ENCODE measurements at places on chromosomes 7 and 10. TPM values are rescaled to one million over a fixed set of nuclear protein-coding genes. Genes with fewer than 3 reads are reported as not detected.

The NUTM2B gene
- total RNA-seq = 1.2 TPM

The ACHE gene
- 2.0 TPM for total RNA-seq

The CNTNAP2 gene
- total RNA-seq = 0.36 TPM

DNA sequence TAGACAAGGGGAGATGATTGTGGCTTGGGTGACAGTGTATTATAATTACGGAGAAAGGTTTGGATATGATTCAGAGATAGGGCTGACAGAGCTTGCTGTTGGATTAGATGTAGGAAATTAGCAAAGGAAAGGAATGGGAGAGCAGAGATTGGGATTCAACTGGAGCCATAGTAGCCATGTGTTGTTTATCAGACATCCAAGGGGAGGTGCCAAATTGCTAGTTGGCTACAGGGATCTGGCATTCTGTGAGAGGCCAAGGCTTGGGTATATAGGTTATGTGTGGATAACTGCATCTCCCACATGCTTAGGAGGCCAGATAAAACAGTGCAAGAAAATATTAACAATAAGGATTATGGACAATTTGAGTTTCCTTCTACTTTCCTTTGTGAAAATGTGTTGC is 34.9 kb downstream of the CSGALNACT2 start:
- DNase-seq = no peak
- no peak overlapping the region for H3K27ac ChIP-seq
- H3K27me3 ChIP-seq = no peaks in the 10 kb centered on the region
- H3K36me3 ChIP-seq = no peaks in the 10 kb centered on the region

- H3K27me3 ChIP-seq = no peaks in the 10 kb centered on the region
- H3K4me3 ChIP-seq = no peak overlapping the region
- peaks cover 31% of the 10 kb centered on the region for H3K4me1 ChIP-seq
- peak overlapping the region; percentile 30 for H3K27ac ChIP-seq
- no peak for DNase-seq
These were observed 6.3 kb downstream of the RSBN1L start for GRCh38 chr7:77702513-77702912.

DNA sequence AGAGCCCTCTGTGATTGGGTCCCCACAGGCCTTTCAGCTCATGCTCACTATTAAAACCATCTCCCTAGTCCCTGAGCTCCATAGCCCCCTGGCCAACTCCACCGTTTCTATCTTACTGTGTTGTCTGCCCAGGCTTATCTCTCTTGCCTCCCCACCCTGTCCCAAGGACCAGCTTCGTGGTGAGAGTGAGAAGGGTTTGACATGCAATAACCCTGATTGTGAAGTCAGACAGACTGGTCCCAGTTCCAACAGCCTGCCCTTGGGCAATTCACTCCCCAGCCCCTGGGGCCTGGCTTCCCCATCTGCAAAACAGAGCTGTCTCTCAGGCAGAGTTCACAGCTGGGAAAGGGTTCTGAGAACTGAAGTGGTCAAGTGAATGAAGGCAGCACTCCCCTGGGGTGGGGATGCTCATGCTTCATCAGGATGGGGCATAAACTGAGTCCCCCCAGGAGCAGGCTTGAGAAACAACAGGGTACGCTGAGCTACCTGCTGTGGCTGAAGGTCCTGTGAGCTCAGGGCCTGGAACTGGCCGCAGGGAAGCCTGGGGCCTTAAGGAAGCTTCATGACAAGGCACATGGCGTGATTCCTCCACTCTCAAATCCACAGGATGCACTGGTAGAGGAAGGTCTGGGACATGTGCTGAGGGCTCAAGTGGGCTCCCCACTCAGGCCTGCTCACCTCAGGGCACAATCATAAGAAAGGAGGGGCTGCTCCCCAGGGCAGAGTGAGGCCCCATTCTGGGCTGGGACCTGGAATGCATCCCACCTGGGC is 1.8 kb upstream of the PPIF start:
- no peak overlapping the region for H3K4me3 ChIP-seq
- peaks cover 12% of the 10 kb centered on the region for H3K36me3 ChIP-seq
- H3K27ac ChIP-seq = no peak overlapping the region
- H3K27me3 ChIP-seq = no peaks in the 10 kb centered on the region
- no peak for DNase-seq

- no peak for DNase-seq
- no peaks in the 10 kb centered on the region for H3K27me3 ChIP-seq
- no peaks in the 10 kb centered on the region for H3K36me3 ChIP-seq
- no peaks in the 10 kb centered on the region for H3K4me1 ChIP-seq
- H3K27ac ChIP-seq = no peak overlapping the region
These were observed 65.9 kb downstream of the AMPH start for GRCh38 chr7:38565289-38565688.
